A549 treated with DMSO at 1 μM for 4 hours (cell line): ENCODE measurements at places on chromosomes 6 and 20. TPM values are rescaled to one million over a fixed set of nuclear protein-coding genes. Genes with fewer than 3 reads are reported as not detected.

LY6G6F gene
- not detected in 5 replicates for total RNA-seq

RPS6KA2 gene
- 0.07 to 0.26 TPM (median 0.19 TPM) in 5 replicates for total RNA-seq

HLA-DPA1 gene
- 0.10 TPM in 1 of 5 replicates, not detected in the others for total RNA-seq

RNF144B gene
- 0.24 to 0.88 TPM (median 0.52 TPM) in 5 replicates for total RNA-seq

TINAG gene
- not detected in 5 replicates for total RNA-seq

PLG gene
- not detected in 5 replicates for total RNA-seq

IGF2R gene
- 29.2 to 35.9 TPM (median 34.1 TPM) in 5 replicates for total RNA-seq

CRISP3 gene
- total RNA-seq = not detected in 5 replicates
